CD4-positive, CD25-positive, alpha-beta regulatory T cell (primary cell): ENCODE measurements at places on chromosomes 5 and 9. TPM values are rescaled to one million over a fixed set of nuclear protein-coding genes. Genes with fewer than 3 reads are reported as not detected.

DNA sequence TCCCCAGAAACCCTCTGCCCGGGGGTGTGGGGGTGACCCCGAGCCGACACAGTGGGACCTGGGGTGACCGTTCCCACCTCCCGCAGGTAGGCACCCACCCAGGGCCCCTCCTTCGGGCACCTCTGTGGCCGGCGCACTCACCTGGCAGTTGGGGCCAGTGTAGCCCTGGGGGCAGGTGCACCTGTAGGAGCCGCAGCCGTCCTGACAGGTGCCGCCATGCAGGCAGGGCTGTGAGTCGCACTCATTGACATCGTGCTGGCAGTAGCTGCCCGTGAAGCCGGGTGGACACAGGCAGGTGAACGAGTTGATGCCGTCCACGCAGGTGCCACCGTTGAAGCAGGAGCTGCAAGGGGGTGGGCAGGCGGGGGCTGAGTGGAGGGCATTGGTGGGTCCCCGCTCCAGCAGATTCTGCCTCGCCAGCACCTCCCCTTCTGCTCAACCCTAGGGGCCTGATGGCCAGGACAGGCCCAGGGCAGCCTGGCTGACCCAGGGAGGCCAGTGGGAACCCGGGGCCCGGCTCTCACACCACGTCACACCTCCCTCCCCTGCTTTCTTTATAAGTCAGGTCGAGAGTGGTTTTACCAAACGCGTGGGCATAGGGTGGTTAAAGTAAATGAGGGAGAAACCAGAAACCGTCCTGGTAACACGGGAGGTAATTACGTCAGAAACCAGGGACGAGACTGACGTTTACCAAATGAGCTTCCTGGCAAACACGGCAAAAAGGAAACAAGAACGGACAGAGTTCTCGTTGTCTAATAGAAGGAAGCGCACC, 26.1 kb upstream of the SEC16A start:
- no peak for DNase-seq

PCDHB6 gene
- not detected for total RNA-seq

DNA sequence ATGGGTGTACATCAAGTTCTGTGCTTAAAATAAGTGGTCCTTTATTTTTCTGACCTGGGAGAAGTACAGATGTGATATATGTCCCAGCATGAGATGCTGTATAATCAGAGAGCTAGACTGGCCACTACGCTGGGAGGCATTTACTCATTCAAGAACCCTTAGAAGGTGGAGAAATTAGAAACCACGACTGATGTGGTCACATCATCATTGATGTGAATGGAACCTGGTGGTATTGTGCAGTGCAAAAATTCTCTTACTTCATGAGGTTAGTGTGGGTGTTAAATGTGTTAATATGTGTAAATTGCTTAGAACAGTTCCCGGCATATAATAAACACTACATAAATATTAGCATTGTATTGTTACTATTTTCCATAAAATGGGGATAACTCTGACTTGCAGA, 69.5 kb upstream of the CKMT2 start:
- DNase-seq = no peak

HSPB3 gene
- total RNA-seq = not detected

NTNG2 gene
- total RNA-seq = 14.7 TPM

DNA sequence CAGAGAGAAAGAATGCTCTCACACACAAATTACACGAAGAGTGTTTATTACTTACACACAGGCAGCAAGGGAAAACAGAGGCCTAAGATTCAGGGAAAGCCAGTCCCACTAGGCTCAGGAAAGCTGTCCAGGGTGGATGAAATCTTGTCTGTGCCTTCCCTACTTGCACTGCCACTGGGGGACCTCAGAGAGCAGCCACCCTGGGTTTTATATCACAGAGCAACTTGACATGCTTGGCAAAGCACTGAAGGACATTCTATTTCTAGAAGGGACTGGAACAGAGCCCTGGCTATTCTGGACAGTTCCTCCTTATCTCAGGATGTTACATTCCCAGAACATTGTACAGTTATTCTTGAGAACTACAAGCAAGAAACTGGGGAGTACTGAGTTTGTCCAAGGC, 7.5 kb upstream of the PRSS3 start:
- DNase-seq = no peak

DNAI1 gene
- total RNA-seq = not detected

MTX3 gene
- total RNA-seq = 18.1 TPM

DNA sequence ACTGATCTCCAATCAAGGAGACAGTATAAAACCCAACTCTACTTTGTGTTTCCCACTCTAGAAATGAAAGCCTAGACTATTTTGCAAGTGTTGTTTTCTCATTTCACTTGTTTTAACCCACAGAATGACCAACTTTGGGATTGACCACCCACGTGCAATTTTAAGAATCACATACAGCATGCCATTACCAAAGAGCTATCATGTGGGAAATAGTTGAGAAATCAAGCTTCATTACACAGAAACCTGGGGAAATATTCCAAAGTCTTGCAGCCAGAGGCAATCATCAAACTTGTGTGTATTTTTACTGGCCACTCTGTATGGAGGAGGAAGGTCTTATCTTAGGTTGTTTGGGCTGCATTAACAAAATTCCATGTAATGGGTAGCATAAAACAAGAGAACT, 451.4 kb upstream of the DAB2 start:
- no peak for DNase-seq

GRCh38 chr5:63774939-63775338, 187.3 kb downstream of the HTR1A start:
- no peak for DNase-seq

- DNase-seq = no peak
These were observed 21.8 kb upstream of the ZNF618 start for GRCh38 chr9:113854310-113854709.

SLC1A1 gene
- 0.76 TPM for total RNA-seq

- DNase-seq = no peak
These were observed 49.2 kb upstream of the PTPRD start for GRCh38 chr9:10661994-10662393.

ASS1 gene
- total RNA-seq = not detected

DNA sequence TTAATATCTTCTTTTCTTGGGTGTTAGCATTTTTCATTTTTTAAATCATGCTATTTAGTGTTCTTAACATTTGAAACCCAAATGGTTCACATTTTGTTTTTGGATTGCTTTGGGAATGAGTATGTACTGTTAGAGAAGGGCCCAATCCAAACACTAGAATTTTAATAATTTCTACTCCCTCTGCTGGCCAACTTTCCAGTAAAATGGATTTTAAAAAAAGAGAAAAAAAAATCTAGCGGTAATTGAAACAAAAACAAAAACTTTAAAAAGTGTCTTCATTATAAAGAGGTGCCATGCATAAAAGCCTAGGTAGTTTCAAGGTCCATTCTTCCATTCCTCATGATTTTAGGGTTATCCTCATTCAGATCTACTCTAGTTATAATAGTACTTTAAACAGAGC, 32.1 kb upstream of the RICTOR start:
- no peak for DNase-seq

DNA sequence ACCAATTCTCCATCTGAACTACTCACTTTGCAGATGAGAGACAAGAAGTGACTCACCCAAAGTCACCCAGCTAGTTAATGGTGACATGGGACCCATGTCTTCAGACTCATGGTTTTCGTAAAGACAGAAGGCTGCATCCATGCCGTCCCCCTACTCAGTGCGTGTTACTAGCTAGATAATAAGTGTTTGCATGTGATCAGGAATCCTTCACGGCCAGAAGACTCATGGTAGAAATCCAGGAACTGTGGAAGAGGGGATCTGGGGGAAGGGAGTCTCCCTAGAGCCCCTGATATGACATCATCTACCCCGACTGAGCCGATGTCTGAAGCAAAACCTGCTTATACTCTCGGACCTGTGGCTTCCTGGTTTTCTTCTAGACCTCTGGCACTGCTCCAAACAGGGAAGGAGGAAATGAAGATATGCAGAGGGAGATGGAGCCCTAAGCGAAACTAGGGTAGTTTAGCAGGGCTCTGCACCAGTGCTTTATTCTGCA, 3.3 kb downstream of the RNF183 start:
- no peak for DNase-seq

DNA sequence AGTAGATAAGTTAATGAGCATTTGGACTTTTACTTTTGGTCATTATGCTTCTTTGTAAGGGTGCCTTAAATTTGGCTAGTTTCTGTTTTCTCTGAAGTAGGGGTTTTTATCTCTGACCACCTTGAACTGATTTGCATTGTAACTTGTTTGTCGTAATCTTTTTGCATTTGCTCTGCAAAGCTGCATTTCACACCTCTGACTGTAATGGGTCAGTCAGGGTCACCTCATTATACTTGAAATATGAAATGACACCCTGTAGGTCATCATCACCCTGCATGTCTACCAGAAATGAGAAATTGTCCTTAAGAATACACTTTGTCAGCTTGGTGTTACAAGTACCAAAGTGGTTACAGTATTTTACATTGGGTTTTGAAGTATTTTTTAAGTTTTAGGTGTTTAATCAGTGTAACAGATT, 74.0 kb downstream of the KCNN2 start:
- DNase-seq = no peak

GRCh38 chr5:118447350-118447749, 541.0 kb downstream of the DTWD2 start:
- no peak for DNase-seq

CNTNAP3 gene
- total RNA-seq = not detected

- no peak for DNase-seq
These were observed 20.1 kb upstream of the TMEM245 start for GRCh38 chr9:109139851-109140250.

TMC1 gene
- total RNA-seq = not detected
